ENCODE measurements at places on chromosomes 1 and 21.

GRCh38 chr1:53893999-53894636 lies at the start of gene DIO1:
DIO1 (plus strand) TSS chr1:53894187; CDS start chr1:53894211, 24 bp downstream.
- DNase-seq = no peak

DNA sequence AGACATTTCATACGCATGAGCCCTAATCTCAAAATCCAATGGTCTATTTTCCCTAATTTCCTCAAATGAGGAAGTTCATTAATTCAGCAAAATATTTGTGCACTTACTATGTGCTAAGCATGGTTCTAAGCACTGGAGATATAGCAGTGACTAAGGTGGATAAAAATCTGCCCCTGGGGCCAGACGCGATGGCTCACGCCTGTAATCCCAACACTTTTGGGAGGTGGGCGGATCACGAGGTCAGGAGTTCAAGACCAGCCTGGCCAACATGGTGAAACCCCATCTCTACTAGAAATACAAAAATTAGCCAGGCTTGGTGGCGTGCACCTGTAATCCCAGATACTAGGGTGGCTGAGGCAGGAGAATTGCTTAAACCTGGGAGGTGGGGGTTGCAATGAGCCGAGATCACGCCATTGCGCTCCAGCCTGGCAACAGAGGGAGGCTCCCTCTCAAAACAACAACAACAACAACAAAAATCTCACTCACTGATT lies 4.3 kb upstream of the MIIP start:
- no peak for DNase-seq

- no peak for DNase-seq
These were observed 31.8 kb upstream of the SLFNL1 start for GRCh38 chr1:41053316-41053715.

GRCh38 chr1:147781056-147781471 lies 20.7 kb upstream of the GJA5 start:
- no peak for DNase-seq

DNA sequence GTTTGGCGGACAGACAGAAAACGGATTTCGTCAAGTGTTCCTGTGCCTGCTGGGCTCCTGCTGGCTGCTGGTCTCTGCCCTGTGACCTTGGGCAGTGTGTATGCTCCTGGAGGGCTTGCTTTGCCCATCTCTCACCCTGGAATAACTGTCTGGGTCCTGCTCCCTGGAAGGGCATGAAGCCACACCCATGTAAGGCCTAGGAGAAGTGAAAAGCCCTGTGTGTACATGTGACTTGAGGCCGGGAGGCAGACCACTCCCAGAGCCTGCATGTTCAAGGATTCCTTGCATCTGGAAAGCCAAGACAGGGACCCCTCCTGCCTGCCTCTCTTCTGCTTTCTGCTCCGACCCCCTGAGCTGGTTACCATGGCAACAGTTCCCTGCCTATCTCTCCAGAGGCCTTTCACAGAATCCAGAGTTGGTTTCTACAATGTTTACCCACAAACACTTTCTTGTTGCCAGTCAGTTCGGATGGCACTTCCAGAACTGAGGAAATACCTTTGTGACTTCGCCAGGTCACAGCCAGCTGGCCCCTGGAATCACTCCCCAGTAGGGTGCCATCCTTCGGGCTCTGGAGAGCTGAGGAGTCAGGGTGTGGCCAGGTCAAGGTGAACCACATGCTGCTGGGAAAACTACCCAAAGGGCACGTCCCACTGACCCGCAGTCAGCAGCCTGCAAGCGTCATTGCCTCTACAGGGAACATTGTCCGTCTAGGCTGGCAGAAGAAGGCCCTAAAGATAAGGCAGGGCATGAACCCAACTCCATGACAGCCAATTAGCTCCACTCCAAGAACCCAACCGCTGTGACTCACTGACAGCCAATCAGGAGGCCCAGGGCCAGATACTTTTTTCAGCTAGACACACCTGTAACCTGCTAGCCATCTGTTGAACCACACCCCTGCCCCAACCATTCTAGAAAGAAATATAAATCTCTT lies 14.7 kb upstream of the GPR37L1 start:
- no peak for DNase-seq

DNA sequence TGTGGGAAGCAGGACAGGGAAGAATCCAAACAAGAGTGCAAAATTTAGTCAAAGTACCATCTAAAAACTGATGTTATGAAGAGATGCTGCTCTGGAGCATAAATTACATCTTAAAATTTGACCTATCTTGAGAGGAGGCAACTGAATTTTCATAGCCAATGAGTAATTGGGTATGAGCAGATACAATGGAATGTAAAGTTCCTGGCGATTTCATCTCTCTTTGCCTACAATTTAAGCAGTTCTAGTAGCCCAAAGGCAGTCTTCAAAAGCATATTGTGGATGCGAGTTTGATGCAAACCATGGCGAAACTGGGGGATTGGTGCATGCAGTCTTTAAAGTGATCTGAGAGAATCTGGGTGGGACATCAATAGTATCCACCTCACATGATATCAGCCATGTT lies 1265.9 kb downstream of the BRINP3 start:
- DNase-seq = no peak

- no peak for DNase-seq
These were observed 35.7 kb downstream of the NEK2 start for GRCh38 chr1:211639475-211640300.

GRCh38 chr1:194175251-194175650 lies 988.8 kb upstream of the B3GALT2 start:
- DNase-seq = no peak

DNA sequence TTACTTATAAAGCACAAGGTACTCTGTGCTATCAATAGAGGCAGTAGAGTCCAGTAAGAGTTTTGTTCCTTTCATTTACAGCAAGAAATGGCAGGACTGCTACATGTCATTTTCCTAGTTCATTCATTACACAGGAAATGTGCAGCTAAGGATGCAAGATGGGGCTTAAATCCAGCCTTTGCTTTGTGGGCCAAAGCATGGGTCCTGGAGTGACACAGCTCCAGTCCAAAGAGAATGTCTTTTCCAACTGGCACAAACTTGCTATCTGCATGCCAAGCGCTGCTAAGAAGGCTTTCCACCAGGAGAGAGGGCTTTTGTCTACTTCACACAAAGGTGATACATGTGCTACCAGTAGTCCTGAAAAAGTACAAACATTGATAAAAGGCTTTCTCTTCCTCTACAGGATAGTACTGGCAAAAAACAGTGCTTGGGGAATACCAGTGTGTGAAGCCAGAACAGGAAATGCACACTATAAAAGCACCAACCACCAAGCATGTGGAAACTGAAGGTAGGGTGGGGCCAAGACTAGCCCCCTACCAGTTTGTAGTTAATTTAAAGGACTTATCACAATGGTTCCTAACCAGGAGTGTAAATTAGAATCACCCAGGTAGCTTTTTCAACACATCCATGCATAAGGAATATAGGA lies 68.7 kb downstream of the ARID4B start:
- DNase-seq = no peak

DNA sequence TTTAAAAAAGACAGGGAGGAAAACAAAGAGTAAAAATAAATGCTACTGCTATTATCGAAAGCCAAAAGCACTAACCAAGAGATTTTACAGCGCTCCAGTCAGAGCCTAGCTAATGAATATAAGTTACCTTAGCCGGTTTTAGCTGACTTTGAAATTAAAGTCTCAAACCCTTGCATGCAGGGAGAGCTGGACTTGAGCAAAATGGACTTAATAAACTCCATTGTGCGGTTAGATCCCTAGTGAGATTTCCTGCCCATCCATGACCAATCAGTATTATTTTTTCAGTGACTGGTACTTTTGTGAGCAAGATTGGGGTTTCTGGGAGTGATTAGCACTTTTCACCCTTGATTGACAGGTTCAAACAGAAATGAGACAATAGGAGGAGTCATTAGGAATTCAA lies 333.4 kb upstream of the ADGRL2 start:
- no peak for DNase-seq

- no peak for DNase-seq
These were observed 37.1 kb downstream of the PRRX1 start for GRCh38 chr1:170700842-170701615.

DNA sequence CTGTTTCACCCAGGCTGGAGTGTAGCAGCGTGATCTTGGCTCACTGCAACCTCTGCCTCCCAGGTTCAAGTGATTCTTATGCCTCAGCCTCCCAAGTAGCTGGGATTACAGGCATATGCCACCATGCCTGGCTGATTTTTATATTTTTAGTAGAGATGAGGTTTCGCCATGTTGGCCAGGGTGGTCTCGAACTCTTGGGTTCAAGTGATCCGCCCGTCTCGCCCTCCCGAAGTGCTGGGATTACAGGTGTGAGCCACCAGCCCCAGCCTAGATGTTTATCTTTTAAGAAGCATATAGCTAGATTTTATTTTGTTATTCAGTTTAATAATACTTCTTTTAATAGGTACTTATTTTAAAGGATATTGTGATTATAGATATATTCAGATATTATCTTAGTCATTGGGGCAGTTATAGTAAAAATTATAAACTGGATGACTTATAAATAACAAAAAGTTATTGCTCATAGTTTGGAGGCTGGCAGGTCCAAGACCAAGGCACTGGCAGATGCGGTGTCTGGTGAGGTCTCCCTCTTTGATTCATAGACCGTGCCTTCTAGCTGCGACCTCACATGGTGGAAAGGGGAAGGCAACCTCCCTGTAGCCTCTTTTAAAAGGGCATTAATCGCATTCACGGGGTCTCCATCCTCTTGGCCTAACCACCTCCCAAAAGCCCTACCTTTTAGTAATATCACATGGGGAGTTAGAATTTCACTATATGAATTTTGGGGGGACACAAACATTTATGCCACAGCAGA lies 3.1 kb upstream of the KCNE2 start:
- no peak for DNase-seq

DNA sequence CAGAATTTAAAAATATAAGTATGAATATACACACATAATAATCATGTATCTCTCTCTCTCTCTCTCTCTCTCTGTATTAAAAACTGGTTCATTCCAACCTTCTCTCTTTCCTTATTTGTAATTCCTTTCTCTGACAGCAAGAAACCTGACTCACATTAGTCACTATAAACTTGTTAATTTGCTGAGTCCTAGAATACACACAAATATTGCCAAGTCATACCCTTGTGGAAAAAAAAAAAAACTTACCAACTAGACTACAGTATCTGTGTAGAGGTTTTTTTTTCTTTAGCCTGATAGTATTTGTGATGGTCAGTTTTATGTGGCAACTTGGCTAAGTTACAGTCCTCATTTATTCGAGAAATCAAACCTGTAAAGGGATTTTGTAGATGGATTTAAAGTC lies 26.3 kb upstream of the NHLH2 start:
- DNase-seq = no peak

DNA sequence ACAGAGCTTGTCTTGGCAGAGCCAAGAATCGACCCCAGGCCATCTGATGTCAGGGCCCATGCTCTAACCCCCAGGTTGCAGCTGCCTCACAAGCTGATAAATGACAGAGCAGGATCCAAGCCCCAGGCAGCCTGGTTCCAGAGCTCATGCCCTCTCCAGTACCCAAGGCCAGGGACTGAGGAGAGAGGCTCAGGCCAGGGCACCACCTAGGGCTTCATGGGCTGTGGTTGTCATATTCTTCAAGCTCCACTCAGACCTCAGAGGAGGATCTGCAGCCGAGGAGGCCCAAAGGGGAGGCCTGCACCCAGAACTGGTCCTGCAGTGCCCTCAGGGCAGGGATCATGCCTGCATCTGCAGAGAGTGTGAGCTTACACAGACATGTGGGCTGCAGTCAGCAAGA lies 301.1 kb downstream of the MATN1 start:
- no peak for DNase-seq

DNA sequence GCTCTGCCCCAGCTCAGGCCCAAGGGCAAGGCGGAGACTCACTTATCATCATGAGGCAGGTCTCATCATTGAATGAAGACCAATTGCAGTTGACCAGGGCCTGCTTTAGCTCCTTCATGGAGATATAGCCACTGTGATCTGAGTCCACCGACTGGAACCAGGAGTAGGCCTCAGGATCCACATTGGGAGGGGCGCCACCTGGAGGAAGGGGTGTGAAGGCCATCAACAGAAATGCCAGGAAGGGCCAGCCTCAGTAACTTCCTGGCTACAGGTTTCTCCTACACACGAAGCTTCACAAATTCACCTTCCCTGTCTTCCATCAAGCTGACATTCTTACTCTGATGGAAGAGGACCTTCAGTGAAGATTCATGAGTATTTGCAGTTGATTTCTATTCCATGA lies 11.6 kb downstream of the PEF1 start:
- no peak for DNase-seq

Measured in DMS 273 treated with DMSO at 0.1 percent for 48 hours (cell line).